ENCODE measurements at places on chromosomes 6 and 20. TPM values are rescaled to one million over a fixed set of nuclear protein-coding genes. Genes with fewer than 3 reads are reported as not detected.

DNA sequence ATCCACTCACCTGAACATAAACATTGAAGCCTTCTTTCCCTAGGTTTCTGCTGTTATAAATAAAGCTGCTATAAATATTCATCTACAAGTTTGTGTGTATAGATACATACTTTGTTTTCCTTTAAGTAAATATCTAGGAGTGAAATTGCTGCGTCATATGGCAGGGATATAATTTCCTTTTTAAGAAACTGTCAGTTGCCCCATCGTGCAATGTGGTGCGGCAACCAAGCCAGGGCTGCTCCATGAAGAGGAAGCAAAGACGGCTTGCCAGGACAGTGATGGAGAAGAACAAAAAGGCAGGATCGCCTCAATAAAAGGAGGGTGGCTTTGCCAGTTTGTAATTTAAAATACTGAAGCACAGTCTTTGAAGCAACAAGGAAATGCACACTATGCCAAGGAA is 36.6 kb downstream of the CITED2 start:
- no peak for DNase-seq

SCAF8 gene
- total RNA-seq = 35.6 TPM

SLC17A1 gene
- not detected for total RNA-seq

DNA sequence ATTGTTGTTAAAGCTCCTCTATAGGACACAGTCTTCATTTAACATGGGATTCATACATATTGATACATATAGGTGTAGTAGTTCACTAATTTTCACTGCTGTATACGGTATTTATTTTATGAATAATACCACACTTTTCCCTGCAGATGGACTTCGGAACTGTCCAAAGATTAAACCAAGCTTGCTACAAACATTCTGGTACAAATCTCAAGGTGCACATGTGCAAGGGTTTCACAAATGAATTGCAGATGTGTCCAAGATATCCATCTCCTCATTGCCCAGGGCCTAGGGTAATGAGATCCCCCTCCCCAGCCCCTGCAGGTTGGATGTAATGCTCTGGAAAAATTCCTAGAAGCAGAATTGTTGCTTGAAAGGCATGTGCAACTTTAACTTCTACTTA is 31.4 kb downstream of the DTNBP1 start:
- no peak for DNase-seq
